ENCODE measurements at places on chromosomes 3 and 15.

GRCh38 chr3:108234387-108234957 is 12.2 kb upstream of the IFT57 start:
- no peak for DNase-seq

DNA sequence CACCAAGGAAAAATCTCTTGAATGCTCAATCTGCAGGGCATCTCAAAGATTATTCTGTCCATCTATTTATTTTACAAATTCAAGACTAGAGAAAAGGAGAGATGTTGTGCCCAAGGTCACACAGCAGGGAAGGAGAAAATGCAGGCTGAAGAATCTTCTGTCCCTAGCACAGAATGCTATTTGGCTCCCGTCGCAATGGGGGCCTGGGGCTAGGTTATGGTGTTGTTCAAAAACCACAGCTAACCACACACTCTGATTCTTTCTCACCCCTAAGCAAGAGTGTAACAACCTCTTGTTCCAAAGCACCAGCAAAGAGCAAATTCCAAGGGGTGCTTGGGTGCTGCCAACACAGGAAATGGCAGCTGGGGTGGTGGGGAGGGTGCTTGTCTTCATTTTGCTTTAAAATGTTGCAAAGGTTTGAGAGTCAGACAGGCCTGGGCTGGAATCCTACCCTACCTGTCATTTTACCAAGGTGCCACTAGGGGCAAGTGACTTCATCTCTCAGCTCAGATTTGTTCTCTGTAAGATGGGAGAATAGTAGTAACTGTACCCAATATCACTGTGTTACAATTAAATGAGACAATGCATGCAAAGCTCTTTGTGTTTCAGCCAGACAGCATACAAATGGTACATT is 112.5 kb downstream of the ADAMTS9 start:
- DNase-seq = no peak

- no peak for DNase-seq
Observed at GRCh38 chr15:77409259-77410156, 10.4 kb downstream of the PEAK1 start.

DNA sequence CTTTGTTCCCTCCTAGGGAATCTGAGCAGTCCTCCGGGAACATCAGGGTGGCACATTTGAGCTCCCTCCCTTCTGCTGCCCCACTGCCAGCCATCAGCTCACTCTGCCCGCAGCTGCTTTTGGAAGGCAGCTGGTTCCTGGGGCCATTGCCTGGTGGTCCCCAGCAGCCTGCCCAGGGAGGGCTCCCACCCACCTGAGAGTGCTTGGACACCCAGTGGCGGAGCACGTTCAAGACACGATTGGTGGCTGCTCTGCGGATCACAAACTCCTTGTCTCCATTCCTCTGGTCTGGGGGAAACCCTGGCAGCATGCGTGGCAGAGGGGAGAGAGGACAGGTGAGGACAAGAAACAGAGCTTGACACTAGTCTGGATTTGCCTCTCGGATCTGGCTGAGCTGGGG is 53.7 kb upstream of the CTSH start:
- DNase-seq = no peak

- no peak for DNase-seq
Observed at GRCh38 chr3:179000144-179000543, 71.5 kb downstream of the ZMAT3 start.

GRCh38 chr3:37040231-37040630 is 46.9 kb downstream of the MLH1 start:
- no peak for DNase-seq

GRCh38 chr3:15011174-15011573 is 53.9 kb downstream of the MRPS25 start:
- DNase-seq = no peak

DNA sequence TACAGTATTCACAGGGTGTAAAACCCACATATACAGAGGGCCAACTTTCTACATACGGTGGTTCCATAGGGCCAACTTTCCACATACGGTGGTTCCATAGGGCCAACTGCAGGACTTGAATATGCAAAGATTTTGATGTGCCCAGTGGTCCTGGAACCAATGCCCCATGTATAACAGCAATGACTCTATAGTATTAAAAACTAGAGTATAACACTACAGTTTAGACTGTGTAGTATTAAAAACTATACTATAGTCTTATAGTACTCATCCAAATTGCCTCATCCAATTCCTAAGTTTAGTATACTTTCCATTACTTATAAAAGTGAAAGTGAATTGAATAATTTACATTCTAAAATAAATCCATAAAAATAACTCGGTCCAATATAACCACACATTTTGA is 75.9 kb downstream of the GSK3B start:
- no peak for DNase-seq

DNA sequence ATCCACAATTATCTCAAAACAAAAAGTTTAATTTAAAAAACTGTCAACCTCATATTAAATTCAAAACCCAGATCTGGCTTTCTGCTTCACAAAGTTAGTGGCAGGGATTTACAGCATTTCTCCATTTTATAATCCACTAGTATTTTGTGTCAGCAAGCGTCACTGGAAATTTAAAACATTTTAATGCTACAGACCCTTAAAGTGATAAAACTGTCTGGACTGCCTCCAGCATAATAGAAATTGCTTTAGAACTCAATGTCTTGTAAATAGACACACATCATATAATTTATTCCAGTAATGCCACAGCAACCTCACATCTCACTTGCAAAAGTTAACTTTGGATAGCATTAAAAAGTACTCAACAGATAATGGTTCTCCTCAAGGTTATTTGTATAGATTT is 116.1 kb downstream of the ULK4 start:
- DNase-seq = no peak
